ENCODE measurements at places on chromosomes 4 and X.

- DNase-seq = no peak
Observed at GRCh38 chr4:77443941-77444340, 161.7 kb upstream of the CXCL13 start.

DNA sequence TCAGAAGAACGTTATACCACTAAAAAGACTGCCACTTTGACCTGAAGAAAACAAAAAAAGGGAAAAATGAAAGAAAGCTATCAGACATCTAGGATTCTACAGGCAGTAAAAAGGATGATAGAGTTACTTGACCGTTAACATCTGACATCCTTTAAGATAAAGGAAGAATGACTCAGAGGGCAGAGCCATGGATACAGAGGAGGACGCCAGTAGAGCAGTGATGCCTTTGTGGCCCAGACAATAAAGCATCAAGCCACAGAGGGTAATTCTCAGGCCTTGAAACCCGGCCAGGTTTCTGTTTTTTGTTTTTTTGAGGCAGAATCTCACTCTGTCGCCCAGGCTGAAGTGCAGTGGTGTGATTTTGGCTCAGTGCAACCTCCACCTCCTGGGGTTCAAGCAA, 9.5 kb upstream of the BEX1 start:
- no peak for DNase-seq

DNA sequence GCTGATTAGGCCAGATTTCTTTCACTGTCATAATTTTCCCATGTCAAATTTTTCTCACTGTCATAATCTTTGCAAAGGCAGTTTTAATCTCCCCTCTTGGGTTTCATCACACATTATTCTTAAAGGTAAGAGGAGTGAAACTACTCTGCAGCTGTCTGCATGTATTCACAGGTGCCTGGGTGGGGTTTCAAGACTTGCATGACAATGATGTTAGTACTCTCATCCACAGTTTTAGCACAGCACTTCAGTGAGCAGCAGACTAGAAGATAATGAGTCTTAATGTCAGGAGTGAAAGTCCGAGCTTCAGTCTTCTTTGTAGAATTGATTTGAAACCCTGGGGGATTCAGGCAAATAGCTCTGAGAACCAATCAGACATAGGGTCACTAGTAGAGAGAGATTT, 182.5 kb upstream of the GALNT7 start:
- no peak for DNase-seq

- DNase-seq = no peak
Observed at GRCh38 chrX:10508891-10509290, 111.5 kb downstream of the MID1 start.

DNA sequence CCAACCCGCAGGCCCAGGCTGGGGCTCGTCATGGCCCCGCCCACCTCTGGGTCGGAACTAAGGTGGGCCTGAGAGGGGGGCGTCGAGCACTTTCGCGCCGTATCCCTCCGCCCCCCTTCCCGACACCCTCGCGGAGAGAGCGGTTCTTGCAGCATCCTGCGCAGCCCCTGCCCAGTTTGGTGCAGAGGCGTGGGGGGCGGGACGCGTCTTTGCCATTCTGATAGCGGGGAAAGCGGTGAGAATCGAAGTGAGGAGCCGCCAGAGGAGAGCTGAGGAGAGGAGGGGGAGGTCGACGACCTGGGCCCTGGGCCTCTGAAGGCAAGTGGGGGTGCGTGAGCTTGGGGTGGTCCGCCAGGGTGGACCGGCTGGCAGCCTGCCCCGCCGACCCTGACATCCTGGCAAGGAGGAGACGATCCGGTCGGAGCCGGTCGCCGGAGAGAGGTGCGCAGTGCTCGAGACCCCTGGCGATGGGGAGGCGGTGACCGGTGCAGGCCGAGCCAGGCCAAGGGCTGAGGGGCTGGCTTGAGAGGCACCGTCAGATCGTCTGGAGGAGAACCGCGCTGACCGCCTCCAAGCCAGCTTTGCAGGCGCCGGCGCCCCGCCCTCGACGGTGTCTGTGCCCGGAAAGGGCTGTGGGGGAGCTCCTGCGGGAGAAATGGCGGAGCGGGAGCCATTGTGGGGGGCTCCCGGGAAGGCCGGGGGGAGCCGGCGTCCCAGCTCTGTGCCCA, 25.5 kb downstream of the GPRASP3 start:
- no peak for DNase-seq

GRCh38 chrX:38080808-38081207, 74.5 kb downstream of the SYTL5 start:
- no peak for DNase-seq

DNA sequence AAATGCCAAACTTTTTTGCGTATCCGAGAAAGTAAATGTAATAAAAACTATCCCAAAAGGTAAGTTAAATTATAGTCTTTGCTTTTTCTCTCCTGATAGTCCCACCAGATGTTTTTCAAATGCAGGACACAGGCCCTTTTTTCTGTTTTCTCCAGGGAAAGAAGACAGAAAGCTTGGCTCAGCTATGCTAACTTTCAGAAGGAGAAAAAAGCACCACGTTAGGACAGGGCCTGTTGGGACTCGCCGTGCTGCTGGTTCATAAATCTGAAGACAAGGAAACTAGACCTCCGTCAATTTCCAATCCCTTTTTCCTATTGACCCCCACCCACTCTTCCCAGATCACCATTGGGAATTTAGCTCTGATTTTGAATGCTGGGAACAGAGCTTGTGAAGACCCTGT, 220.9 kb upstream of the SFRP2 start:
- no peak for DNase-seq

DNA sequence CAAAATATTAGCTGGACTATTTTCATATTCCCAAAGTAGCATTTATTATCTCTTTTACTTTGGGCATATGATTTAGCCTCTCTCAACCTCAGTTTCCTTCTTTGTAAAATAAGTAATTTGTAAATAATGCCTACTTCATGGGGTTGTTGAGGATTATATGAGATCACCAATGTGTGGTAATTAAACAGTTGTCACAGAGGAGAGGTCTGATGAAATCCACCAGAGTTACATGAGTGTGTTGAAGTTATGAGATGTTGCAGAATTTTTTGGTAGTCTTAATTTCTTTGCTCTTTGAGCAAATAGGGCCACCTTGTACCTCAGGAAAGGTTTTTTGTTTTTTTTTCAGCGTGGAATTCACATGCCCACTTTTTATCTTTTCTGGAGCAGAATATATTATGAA, 1.4 kb downstream of the COX7B start:
- no peak for DNase-seq

DNA sequence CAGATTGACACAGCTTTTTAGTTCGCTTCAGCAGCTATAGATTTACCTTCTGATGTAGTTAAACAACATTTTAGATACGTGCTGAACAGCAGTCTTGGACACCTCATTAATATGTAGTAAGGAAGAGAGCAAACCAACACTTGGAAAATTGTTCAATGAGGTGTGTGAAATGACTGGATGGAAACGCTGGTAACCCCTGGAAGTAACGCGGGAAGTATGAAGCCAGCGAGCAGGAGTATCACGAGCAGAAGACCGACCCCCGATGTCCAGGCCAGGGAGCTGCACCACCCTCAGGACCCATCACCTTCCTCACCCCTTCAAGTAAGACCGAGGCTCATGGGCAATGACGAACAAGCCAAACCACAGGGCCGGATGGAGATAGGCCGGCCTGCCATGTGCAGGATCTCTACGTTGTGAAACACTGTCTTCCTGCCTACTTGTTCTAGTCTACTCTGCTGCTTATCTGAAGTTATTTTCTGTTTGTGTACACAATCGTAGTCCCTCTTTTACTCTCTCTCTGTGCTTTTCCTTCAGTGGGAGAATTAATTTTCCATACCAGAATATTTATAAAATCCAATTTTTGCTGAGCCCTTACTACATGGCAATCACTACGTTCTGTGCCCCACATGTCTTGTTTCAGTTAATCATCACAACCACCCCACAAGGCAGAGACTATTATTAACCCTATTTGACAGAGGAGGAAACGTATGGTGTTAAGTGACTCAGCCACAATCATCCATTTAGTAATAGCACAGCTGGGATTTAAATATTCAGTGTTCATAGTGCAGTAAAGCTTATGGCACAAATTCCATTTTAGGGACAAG, 221.7 kb downstream of the APBB2 start:
- no peak for DNase-seq

GRCh38 chr4:26080870-26081628, 167.0 kb downstream of the SMIM20 start:
- DNase-seq = no peak

DNA sequence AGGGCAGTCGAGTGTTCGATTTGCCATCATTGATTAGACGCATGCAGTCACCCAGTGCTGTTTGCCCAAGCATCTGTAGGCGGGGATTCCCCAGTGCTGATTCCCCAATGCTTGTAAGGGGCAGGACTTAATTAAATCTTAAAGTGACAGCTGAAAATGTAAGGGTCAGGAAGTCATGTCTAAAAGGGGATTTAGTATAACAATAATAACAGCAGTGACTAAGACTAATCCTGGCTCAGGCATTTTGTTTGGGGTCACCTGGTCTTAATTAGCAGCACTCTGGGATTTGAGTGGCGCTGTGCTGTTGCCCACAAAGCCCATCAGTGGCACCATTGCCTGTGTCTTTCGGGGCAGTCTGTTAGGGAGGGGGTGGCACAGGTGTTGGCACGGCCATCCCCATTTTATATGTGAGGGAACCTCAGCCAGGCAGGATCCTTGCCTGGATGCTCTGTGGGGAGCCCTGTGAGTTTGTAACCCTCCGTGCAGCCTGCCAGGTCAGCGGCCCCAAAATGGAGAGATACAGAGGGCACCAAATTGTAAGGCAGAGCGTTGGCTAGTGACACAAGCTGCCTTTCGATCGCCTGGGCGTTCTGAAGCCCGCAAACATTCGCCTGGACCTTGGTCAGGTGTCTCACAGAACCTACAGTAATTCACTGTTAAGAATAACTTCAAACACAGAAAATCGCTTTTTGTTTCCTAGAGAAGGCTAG, 146.7 kb downstream of the TBL1X start:
- no peak for DNase-seq

- DNase-seq = no peak
Observed at GRCh38 chrX:8245411-8245810, 74.3 kb upstream of the VCX2 start.

DNA sequence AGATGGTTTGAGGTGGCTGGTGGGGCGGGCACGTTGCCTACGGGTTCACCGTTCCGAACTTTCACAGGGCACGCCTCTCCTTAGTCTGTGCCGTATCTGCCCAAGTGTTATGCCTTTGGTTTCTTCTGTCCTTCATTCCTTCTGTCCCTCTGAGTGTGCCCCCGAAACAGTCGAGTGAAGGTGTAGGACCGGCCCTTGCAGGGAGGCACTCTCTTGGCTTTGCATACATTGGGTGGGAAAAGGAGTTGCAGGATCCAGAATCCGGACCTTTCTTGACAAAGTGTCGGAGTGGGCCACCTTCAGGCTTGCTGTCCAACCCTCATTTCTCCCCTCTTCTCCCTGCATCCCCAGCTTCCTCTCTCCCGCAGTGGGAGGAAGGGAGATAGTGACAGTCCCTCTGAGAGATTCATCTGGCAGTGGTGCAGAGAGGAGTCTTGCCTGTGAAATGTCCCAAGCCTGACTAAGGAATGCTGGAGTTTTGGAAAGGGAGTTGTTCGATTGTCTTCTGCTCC, 569 bp downstream of the ARFIP1 start:
- DNase-seq = no peak

GRCh38 chr4:151962138-151962823, 201.5 kb upstream of the GATB start:
- DNase-seq = no peak

GRCh38 chrX:36401774-36402173, 482.2 kb downstream of the CFAP47 start:
- no peak for DNase-seq

GRCh38 chr4:118034053-118034785, at the start of gene NDST3:
Gene NDST3 (plus strand): TSS chr4:118034486. CDS start chr4:118053911, 19,425 bp downstream.
- DNase-seq = no peak

GRCh38 chr4:99722006-99722405, 64.4 kb upstream of the C4orf54 start:
- DNase-seq = no peak

DNA sequence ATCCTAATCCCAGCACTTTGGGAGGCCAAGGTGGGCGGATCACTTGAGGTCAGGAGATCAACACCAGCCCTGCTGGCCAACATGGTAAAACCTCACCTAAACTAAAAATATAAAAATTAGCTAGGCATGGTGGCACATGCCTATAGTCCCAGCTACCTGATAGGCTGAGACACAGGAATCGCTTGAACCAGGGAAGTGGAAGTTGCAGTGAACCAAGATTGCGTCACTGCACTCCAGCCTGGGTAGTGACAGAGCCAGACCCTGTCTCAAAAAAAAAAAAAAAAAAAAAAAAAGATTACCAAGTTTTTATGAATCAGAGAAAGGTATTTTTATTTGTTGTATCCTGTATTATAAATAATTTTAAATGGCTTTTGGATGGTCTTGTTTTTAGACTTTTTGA, 15.1 kb downstream of the TRAPPC11 start:
- no peak for DNase-seq

Data from activated T-helper 1 cell treated with Interleukin-2 at 50 U/mL for 16 hours (primary cell).